ENCODE measurements at places on chromosomes 11 and 22.

DNA sequence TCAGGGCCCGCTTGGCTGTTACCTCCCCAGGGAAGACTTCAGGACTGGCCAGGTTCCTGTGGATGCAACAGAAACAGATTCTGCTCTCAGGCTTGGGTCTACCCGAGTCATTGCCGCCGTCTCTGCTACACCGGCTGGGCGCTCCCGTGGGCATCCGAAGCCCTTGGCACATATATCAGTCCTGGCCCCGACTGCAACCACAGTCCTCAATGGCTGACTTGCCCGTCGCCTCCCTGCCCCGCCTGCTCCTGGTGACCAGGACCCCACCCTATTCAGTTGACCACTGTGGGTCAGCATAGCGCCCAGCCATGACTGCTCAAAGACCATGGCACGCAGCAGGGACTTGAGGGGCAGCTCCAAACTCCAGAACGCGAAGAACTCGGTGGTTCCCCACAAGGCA, 64.7 kb upstream of the SLC22A12 start:
- DNase-seq = no peak

GRCh38 chr11:128022007-128022368, 565.4 kb downstream of the ETS1 start:
- DNase-seq = no peak

DNA sequence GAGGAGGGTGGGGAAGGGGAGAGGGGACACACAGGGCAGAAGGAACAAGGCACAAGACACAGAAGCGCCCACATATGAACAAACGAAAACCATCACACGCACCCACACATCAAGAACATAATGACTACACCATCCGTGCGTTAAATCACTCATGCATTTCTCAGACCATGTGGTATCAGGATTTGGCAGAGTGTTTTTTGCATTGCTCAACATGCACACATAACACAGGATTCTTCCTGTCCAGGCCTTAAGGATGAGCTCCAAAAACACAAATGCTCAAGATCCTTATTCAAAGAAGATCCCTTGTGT, 309.5 kb downstream of the CADM1 start:
- no peak for DNase-seq

DNA sequence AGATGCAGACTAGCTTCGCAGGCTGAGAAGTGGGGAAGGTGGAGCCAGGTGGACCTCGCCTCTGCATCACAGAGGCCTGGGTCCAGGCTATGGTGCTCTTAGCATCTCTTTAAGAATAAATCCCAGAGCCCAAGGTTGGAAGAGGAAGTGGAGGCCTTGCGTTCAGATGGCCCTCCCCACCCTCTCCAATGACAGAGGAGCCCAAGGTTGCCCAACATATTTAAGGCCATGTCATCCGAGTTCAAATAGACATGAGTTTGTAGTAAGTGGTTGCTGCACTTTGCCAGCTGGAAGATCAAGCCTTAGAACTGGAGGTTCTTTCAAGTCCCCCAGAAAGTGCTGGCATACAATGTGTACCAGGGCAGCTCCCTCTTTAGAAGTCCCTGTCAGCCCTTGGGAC, 47.1 kb upstream of the HORMAD2 start:
- DNase-seq = no peak

DNA sequence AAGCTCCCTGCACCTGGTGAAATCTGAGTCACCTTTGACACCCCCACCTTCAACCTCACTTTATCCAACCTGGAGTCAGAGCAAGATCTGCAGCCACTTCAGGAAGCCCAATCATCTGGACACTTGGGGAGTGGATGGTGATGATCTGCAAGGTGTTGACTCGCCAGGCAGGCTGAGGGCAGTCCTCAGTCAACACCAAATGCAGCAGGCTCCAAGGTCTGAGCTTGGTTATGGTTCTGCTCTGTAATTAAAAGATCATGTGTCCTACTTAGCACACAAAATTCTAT, 446.9 kb downstream of the BRD1 start:
- no peak for DNase-seq

GRCh38 chr22:50185375-50186087, at the start of gene TRABD:
Gene TRABD (plus strand): TSS chr22:50185913. CDS start chr22:50193061, 7,148 bp downstream.
- DNase-seq = peak; percentile 51

- no peak for DNase-seq
Observed at GRCh38 chr11:44817207-44817949, 90.6 kb downstream of the TSPAN18 start.

- no peak for DNase-seq
Observed at GRCh38 chr11:110366291-110366690, 63.5 kb upstream of the FDX1 start.

- DNase-seq = no peak
Observed at GRCh38 chr11:474914-475506, 24.9 kb downstream of the PTDSS2 start.

DNA sequence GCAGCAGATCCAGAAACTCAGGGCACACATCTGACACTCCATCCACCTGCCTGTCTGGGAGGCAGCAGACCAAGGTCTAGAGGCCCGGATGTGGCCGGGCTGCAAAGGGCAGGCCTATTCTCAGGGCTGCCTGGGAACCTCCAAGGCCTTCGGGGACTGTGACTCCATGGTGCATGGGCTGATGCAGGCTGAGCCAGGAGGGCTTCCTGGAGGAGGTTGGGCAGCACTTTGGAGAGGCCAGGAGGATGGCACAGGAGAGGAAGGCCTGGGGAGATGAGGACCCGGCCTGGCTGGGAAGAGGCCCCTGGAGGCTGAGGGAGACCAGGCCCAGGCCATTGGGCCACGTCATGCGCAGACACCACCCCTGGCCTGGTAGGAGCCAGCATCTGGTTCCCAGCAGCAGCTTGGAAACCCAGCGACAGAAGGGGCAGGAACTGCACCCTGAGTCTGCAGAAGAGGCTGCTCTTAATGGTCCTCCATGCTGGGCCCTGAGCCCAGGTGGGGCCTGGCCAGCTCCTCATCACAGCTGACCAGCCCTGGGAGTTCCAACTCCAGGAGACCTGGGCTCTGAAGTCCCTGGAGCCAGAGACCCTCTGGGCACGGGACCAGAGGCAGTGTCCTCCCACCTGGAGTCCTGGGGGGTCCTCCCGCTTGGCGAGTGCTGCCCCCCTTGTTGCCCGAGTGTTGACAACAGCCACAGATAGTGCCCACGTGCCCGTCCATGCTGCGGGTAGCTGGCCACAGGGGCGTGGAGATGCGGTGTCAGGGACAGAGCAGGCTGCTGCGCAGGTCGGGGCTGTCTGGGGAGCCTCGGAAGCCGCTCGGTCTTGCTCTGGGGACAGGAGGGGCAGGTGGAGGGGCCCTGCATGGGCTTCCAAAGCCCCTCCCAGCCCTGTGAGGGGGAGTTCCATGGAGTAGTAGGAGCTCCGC, 5.5 kb downstream of the PHLDA2 start:
- DNase-seq = no peak

All from epithelial cell of prostate (primary cell).